ENCODE measurements at places on chromosomes 1 and 21. TPM values are rescaled to one million over a fixed set of nuclear protein-coding genes. Genes with fewer than 3 reads are reported as not detected.

The TNFRSF4 gene
- 0.13 TPM for total RNA-seq

The PMVK gene
- total RNA-seq = 11.3 TPM

The PRR9 gene
- total RNA-seq = not detected

The OSCP1 gene
- total RNA-seq = 9.9 TPM

The FCER1G gene
- not detected for total RNA-seq

The GJB4 gene
- total RNA-seq = not detected

The LCE2B gene
- not detected for total RNA-seq

The MIA3 gene
- total RNA-seq = 73.6 TPM

The SLC30A10 gene
- 0.44 TPM for total RNA-seq

Measured in aortic smooth muscle cell (primary cell).